LoVo (cell line): ENCODE measurements at places on chromosomes 5 and 9.

GRCh38 chr5:17452936-17453335 is 45.1 kb upstream of the TAF11L2 start:
- DNase-seq: no peak

- DNase-seq: no peak
These were observed 60.8 kb downstream of the PDE4D start for GRCh38 chr5:59832577-59833301.

- DNase-seq: no peak
These were observed 73.5 kb upstream of the MEGF10 start for GRCh38 chr5:127216898-127217675.

DNA sequence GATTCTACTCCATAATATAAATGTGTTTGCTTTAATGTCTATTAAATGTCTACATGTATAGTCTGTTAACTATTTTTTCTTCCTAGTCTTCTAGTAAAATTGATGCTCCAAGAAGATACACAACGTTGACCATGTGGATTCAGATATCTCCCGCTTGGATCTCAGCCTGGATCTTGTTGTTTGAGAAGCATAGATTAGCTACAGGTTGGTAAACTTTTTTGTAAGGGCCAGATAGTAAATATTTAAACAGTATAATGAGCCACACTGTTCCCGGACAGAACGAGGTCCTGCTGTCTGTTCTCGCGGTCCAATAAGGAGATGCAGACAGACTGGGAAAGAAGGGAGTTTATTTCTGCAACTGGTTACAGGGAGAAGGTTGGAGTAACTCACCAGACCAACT is 86.2 kb upstream of the IL12B start:
- DNase-seq: no peak

GRCh38 chr9:17052626-17053025 is 82.2 kb upstream of the CNTLN start:
- DNase-seq: no peak

DNA sequence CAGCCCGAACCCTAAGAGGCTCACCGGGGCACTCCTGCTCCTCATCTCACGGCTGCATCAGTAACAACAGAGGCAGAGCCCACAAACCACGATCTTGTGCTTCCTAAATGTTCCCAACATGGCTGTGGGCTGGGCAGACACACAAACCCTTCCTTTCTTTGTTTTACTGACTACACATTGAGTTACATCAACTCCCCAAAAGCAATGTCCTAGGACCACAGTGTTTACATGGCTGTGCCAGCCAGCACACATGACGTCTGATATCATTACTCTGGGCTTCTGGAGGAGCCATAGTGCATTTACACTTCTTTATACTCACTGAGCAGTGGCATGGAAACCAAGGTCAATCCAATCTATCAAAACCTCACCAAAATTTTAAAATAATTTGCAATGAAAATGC is 101.4 kb downstream of the LHFPL2 start:
- no peak for DNase-seq

- no peak for DNase-seq
These were observed 123.3 kb downstream of the GNAQ start for GRCh38 chr9:77908293-77908692.

DNA sequence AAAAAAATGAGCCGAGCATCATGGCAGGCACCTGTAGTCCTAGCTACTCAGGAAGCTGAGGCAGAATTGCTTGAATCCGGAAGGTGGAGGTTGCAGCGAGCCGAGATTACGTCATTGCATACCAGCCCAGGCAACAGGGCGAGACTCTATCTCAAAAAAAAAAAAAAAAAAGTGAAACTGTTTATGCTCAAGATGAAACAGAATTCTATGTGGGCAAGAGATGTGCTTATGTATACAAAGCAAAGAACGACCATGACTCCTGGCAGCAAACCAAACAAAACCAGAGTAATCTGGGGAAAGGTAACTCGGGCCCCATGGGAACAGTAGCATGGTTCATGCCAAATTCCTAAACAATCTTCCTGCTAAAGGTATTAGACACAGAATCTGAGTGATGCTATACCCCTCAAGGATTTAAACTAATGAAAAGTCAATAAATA is 32.6 kb upstream of the PLAC8L1 start:
- DNase-seq: peak; percentile 11

GRCh38 chr5:11104651-11105112 is 343.6 kb upstream of the DAP start:
- no peak for DNase-seq

DNA sequence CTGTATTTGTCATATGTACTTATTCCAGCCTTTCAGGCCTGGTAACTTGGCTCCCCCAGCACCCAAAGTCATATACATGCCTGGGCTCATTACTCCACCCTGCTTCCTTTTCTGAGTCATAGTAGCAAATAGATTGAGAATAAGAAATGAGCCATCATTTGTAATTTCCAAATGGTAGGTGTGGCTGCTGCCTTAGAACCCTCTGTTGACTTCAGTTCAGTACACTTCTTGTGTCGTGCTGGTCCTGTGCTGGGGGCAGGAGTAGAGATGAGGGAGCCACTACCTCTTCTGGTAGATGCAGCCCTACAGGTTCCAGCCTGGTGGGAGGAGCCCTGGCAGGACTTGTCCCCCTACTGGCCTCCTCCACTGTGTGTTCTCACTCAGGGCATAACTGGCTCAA is 11.1 kb downstream of the GM2A start:
- peak; percentile 64 for DNase-seq

- peak; percentile 58 for DNase-seq
These were observed 61.0 kb downstream of the LPAR1 start for GRCh38 chr9:110977259-110977709.

DNA sequence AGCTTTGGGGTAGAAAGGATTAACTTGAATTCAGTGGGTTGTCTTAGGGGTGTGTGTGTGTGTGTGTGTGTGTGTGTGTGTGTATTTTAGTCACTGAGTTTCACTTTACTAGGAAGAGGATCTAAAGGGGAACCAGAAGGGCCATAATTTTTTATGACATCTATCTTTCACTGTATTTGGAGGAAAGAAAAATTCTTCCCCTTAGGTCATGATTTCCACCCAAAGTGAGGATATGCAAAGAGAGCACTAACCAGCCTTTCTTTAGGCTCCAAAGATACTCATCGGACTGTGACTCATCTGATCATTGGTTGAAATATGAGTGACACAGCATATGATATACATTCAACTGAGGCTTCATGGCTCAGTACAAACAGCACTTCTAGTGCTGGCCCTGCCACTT is 75.2 kb upstream of the RASGRF2 start:
- peak; percentile 16 for DNase-seq

DNA sequence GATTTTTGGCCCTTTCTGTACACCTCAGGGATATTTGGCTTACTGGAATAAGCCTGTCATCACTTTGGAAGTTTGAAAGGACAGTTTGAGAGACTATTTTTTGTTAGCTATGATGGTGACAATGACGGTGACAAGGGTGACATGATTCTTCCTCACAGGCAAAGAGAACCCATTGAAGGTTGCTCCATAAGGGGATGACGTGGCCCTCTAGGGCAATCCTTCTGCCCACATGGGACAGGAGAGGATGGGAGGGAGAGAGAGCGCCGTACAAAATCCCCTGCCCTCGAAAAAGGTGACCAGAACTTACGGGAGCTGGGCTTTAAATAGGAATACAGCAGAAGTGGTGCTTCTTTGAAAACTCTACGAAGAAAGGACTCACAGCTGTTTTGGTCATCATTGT is 22.6 kb downstream of the HRH2 start:
- DNase-seq: no peak

DNA sequence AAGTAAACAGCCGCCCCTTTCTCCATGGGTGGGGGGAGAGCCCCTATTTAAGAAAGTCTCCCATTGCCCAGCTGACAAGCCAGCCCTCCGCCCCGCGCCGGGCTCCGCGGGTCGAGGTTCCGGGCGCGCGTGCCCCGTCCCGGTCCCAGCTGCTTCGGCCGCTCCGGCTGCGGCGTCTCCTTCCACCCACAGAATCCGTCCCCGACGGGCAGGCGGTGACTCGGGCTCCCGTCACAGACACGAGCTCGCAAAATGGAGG is 223 bp downstream of the NR3C1 start:
- no peak for DNase-seq

- no peak for DNase-seq
These were observed 169.4 kb upstream of the TMEM161B start for GRCh38 chr5:88438006-88438405.

- DNase-seq: no peak
These were observed 342.5 kb upstream of the MPDZ start for GRCh38 chr9:13621872-13622564.

GRCh38 chr5:65066387-65067146 is 297.8 kb downstream of the CWC27 start:
- no peak for DNase-seq

DNA sequence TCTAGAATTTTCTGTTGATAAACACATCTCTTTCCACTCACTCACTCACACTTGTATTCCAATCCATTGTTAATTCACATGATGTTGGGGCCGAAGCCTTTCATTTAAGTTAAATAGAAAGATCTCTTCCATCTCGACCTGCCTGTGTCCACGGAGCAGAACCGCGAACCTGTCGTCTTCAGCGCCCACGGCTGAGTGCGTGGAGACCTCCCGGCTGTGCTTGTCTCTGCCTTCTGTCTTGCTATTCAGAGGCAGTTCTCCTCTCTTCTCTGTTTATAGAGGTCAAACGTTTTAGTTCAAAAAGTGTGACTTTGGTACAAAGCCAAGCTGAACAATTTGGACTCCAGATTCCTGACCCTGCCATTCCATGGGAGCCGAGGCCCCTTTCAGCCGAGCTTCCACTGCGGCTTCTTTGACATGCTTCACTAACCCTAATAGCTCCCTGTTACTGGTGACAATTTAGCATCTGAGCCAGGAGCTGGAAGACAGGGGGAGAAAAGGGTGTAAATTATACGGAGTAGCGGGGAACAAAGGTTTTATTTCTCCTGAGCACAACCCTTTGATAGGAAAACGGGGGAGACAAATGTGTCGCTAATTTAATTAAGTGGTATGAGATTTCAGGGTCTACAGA is 314.4 kb upstream of the IRX4 start:
- no peak for DNase-seq

DNA sequence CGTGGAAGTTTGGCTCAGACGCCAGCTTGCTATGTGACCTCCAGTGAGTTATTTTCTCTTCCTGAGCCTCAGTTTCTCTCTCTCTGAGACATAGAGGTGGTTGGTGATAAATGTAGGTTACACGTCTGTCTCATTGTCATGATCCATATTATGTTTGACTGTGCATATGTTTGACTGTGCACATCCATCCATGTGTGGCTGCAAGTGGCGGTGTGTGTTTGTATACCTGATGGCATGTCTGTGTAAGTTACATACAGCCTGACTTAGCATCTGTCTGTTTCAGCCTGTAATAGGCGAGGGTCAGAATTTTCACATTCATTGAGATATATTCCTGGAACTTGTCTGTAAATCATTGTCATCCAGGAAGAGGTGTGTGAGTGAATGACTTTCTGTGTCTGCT is 3.3 kb downstream of the SPARC start:
- no peak for DNase-seq

DNA sequence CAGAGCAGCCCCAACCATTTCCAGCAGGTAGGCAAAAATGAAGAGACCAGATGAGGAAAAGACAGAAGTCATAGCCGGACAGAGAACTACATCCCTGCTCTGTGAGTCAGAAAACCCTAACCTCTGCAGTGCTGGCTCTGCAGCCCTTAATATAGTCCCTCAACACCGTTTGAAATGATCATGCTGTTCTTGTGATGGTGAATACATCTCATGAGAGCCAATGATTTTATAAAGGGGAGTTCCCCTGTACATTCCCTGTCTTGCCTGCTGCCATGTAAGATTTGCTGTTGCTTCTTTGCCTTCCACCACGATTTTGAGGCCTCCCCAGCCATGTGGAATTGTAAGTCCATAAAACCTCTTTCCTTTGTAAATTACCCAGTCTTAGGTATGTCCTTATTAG is 216.8 kb upstream of the RFX3 start:
- DNase-seq: no peak

- DNase-seq: no peak
These were observed 137.5 kb downstream of the AP3B1 start for GRCh38 chr5:78157001-78157400.

DNA sequence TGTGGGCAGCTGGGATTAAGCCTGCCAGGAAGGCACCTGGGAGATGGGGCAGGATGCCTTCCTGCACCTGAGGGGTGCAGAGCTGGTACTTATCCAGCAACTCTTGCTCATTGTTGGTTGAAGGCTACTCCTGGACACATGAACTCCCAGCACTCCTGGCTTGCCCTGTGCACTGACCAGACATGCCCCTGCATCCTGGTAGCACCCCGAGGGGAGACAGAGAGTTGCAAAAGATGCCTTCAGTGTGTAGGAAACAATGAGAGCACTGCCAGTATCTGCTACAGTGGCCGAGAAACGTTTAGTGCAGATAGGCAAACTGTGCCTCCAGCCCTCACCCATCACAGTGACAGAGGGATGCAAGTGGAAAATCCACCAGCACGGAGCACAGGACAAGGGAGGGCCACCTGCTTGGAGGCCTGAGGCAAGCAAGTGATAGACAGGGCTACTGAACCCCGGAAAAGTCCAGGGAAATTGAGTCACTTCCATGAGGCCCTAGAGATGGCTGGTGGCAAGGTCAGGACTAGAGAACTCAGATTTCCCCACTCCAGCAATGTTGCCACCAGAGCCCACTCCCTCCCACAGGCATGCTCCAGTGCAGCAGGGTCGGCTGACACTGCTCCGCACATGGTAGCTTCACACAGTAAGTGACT is 171.1 kb downstream of the FSTL4 start:
- DNase-seq: no peak

DNA sequence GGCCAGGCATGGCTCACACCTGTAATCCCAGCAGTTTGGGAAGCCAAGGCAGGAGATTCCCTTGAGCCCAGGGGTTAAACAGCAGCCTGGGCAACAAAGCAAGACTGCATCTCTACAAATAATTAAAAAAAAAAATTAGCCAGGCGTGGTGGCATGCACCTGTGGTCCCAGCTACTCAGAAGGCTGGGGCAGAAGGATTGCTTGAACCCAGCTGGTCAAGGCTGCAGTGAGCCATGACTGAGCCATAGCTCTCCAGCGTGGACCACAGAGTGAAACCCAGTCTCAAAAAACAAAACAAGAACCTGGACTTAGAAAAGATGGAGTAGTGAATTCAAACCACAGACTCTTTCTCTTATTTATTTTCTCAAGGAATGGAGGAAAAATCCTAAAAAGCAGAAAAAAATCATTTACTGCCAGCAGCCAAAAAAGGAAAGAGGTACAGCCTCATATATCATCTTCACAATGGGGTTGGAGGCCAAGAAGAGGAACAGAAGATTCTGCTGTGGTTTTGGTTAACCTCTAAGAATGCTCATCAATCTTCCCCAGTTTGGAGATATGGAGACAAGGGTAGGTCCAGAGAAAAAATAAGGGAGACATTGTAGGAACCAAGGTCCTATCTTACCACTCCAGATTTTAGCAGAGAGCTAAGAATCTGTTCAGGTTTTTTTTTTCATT is 40.0 kb upstream of the MYO10 start:
- DNase-seq: no peak

GRCh38 chr5:82396396-82396795 is 118.2 kb upstream of the RPS23 start:
- DNase-seq: no peak
